Stimulated activated CD8-positive, alpha-beta memory T cell treated with anti-CD3 and anti-CD28 coated beads, Interleukin-4, amount 100 ng/mL, for 1 hour (primary cell): ENCODE measurements at places on chromosomes 2 and 18.

GRCh38 chr2:96801786-96802595 lies 14.1 kb upstream of the CNNM3 start:
- no peak for DNase-seq

GRCh38 chr2:56770490-56770889 lies 586.7 kb downstream of the CCDC85A start:
- no peak for DNase-seq

GRCh38 chr2:145650226-145650625 lies 1130.3 kb upstream of the ZEB2 start:
- no peak for DNase-seq

DNA sequence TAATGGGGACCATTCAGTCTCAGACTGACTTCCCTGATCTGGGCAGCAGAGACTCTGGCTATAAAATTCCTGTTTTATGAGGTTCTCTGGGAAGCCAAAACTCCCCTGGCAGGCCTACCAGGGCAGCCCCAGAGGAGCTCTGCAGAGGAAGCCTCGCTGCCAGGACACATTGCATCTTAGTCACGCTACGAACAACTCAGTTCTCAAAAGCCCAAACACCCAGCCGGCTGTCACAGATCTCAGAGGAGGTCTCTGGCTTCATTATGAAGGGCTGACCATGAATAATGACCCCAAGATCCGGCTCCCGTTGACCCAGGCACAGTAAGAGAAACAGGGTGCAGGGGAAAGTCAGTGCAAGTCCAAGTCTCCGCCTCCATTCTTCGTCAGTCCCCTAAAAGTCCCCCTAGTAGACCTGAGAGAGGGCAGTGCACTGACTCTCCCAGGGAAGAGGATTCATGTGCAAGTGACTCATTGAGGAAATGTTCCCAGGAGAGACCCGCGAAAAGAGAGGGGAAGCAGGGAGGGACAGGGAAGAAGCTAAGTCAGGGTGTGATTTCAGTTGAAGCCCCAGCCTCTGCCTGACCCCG lies 212.3 kb downstream of the CYP26B1 start:
- no peak for DNase-seq

DNA sequence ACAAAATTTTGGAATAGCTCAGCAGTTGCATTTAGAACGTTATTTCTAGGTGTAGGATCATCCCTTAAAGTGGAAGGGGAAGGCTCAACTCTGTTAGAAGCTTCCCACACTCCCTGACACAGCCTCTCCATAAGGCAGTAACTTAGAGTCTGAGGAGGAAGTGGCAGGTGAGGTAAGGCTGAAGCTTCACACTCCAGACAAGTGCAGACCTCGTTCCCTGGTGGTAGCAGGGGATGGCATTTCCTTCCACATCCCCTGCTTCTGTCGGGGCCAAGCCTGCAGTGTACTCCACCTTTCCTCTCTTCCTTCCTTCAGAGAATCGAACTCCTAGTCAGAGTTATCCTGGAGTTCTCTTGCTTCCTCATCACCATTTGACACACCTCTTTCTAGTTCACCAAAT lies 224.7 kb downstream of the CYRIA start:
- no peak for DNase-seq

DNA sequence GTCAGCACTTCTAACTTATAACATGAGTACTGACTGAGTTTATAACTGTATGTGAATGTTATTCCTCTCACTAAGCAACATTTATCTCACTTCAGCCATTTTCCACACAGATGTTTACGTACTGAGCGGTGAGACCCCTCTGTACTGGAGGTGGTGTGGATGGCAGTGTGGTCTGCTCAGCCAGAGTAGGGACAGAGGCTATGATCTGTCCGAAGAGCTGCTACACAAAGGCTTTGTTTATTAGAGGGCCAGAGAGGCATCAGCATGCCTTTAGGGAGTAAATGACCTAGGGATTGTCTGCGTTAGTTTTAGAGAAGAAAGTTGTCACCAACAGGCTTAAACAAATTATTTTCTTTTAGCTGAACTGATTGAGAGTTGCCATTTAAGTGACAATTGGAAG lies 23.2 kb upstream of the TACR1 start:
- no peak for DNase-seq

- DNase-seq, result no peak
Measured at GRCh38 chr2:78541451-78542267, 483.8 kb upstream of the REG3G start.
